Globus pallidus (tissue), 1 donor: ENCODE measurements at places on chromosomes 12 and 14.

GRCh38 chr12:50101663-50102062 lies 2.1 kb upstream of the GPD1 start:
- peak; percentile 49 for DNase-seq

- DNase-seq, result no peak
These were observed 1.4 kb downstream of the PTPRR start for GRCh38 chr12:70919176-70919575.

DNA sequence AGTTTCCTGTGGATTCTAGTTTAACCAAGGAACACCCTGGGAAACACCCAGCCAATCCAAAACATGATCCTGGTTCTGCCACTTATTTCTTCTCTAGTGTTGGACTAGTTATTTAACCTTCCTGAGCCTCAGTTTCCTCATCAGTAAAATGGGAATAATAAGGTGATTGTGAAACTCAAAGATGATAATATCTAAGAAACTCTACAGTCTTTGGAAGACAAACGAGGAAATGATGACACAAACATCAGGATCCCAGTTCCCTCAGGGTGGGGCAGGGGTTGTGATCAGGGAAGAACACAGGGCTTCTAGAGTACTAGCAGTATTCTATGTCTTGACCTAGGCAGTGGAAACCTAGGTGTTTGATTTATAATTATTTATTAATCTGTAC lies 18.1 kb upstream of the TMEM106C start:
- DNase-seq, result no peak

- DNase-seq, result no peak
These were observed 10.1 kb downstream of the NOC4L start for GRCh38 chr12:132154341-132154761.

DNA sequence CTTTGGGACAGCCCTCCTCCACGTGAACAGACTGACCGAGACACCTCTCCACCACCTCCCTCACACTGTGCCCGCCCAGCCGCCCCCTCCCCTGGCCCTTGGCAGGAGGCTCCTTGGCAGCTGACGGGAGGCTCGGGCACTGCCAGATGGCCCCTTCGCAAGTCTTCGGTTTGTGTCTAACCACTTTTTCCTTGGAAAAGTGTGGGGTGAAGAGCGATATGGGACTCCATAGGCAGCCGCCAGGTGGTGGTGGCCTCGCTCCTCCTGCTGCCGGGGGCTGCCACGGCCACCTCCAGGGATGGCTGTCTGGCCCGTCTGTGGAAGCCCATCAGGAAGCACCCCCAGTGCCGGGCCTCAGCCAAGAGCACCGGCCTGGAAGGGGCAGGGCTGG lies 58.7 kb downstream of the LRCOL1 start:
- DNase-seq, result peak; percentile 18
